ENCODE measurements at places on chromosomes 6 and 20.

DNA sequence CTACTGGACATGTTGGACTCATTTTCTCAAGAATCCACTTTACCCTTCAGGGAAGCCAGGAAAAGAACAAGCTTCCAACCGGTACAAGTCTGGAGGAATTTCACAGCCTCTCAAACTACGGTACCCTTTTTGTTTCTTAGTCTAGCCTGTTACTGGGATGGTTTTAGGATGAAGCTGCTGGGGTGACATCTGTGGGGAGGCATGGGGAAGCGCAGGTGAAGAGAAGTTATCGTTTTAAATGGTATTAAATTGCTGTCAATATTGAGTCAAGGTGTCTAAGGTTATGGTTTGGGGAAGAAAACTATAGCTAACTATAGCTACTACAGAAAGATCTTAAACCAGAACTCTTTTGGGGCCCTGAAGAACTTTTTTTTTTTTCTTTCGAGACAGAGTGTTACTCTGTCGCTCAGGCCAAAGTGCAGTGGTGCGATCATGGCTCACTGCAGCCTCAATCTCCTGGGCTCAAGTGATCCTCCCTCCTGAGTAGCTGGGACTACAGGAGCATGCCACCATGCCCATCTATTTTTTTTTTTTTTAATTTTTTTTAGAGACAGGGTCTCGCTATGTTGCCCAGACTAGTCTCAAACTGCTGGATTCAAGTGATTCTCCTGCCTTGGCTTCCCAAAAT, 128.7 kb downstream of the RIN2 start:
- DNase-seq: no peak

DNA sequence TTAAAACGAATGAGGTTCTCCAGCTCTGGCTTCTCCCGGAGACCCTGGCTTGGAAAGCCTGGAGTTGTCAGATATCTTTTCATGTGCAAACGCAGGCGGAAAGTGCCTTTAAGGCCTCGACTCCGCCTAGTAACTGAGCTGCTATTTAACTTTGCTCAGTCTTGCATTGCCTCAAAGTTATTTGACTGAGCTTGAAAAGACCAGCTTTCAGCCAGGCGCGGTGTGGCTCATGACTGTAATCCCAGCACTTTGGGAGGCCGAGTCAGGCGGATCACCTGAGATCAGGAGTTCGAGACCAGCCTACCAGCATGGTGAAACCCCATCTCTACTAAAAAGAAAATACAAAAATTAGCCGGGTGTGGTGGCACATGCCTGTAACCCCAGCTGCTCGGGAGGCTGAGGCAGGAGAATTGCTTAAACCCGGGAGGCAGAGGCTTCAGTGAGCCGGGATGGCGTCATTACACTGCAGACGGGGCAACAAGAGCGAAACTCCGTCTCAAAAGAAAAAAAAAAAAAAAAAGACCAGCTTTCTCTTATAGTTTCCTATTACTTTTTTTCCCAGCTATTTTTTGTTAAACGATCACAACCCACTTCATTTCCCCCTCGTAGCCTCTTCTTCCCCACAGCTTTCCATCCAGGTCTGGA, 1.9 kb downstream of the GCNT2 start:
- no peak for DNase-seq

DNA sequence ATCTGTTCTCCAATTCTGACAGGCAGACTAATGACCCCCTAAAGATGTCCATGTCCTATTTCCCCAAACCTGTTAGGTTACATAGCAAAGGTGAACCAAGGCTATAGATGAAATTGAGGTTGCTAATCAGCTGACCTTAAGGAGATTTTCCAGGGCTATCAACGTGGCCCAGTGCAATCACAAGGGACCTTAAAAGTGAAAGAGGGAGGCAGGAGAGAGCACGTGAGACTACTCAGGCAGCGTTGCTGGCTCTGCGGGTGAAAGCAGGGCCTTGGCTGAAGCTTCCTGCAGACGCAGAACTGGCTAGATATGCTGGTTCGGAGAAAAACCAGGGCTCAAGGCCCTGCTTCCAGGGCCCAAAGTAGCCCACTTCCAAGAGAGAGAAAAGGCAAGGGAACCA, 78.7 kb downstream of the NCOA7 start:
- no peak for DNase-seq

GRCh38 chr20:47099093-47099492, 204.4 kb downstream of the EYA2 start:
- DNase-seq: no peak

GRCh38 chr6:114718186-114718585, 375.4 kb upstream of the HS3ST5 start:
- no peak for DNase-seq

DNA sequence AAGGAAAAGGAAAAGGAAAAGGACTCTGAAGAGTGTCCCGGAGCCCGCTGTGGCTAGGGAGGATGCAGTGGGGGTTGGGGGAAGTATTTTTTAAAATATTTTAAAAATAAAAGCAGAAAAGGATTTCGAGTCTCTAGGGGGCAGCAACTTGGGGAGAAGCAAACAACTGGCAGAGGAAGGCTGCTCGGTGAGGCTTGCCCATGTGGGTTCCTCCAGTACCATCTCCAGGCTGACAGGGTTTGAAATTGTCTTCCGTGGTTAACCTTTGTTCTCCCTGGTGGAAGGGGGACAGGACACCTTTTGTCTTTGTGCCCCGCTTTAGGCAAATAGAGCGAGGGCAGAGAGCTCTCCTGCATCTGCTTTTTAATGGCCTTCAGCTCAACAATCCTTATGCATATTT, 60.4 kb upstream of the SNX9 start:
- DNase-seq: no peak

- no peak for DNase-seq
These were observed 5.5 kb upstream of the DAAM2 start for GRCh38 chr6:39786649-39787048.

DNA sequence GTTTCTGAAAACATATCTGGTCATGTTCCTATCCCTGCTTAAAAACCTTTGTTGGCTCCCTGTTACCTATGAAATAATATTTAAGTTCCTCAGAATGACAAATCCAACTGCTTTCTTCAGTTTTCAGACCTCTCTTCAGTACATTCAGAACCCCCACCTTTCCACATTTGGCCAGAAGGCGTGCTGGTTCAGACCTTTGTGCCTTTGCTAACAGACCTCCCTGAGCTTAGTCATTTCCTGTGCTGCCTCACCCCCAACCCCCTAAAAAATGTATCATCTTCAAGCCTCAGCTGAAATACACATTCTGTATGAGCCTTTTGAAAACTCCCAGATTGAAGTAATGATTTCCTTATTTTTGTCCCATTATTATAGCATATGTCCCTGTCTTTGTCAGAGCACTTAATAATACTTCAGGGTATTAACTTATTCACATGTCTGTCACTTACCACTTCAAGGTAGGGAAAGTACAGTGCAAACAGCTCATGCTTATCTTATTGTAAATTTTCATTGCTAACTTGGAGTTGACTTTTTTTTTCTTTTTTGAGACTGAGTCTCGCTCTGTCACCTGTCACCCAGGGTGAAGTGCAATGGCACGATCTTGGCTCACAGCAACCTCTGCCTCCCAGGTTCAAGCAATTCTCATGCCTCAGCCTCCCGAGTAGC, 19.7 kb downstream of the FAM217A start:
- DNase-seq: no peak

DNA sequence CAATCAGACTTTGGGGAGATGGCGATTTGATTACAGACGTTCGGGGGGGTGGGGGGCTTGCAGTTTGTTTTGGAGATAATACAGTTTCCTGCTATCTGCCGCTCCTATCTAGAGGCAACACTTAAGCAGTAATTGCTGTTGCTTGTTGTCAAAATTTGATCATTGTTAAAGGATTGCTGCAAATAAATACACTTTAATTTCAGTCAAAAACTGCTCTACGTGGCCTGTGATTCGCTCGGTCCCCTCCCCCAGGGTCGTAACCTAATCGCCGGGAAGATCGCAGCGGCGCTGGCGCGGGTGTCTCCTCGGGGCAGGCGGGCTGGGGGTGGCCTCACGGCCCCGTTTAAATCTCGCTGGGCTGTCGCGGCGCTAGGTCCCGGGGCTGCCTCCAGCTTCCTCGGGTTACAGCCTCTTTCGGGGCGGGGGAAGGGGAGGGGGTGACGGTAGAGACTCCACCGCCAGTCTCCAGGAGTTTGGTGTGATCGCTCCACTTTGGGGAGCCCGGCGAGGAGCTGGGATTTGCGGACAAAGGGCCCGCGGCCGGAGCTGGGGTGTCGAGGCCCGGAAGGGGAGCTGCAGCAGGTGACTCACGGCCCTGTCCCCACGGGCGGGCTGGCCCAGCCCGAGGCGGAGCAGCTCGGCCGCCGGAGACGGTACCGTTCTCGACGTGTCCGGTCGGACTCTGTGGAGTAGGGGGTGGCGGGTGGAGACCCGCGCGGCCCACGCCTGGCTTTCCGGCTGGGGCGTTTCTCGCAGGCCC, 4.2 kb downstream of the FOXC1 start:
- DNase-seq: no peak

- DNase-seq: no peak
These were observed 3.4 kb upstream of the EEF1E1 start for GRCh38 chr6:8105791-8106190.

DNA sequence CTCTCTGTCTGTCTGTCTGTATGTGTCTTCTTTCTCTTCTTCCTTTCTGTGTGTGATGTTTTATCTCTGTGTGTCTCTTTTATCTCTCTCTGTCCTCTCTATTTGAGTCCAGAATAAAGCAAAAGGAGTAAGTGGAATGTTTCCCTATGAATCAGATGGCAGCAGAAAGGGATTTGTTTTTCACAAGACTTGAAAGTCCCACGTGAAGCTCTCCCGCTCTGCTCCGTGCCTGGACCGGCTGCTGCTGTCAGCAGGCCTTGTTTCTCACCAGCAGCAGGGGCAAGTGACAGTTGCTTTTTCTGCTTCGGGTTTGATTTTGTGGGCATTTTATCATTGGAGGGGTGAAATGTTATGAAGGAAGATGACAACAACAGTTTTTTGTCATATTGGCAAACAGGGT, 212.7 kb downstream of the PACRG start:
- no peak for DNase-seq

GRCh38 chr6:7489376-7489775, 52.1 kb upstream of the DSP start:
- no peak for DNase-seq

DNA sequence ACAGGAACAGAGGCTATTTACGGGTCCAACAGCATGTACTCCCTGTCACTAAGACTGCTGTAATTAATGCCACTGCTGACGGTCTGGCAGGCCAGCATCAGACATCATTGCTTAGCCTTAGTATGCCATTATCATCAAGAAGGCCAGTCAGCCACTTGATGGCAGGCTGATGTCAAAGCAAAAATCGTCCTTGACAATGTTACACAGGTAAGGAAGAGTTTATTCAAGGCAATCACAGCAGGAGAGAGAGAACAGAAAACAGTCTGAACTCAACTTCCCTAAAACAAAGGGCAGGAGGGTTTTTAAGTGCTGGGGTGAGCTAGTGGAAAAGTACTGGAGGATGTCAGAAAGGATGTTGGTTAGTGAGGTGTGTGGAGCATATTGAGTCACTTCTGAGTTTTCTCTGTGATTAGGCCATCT, 25.1 kb downstream of the FKBP1C start:
- peak; percentile 0 for DNase-seq

DNA sequence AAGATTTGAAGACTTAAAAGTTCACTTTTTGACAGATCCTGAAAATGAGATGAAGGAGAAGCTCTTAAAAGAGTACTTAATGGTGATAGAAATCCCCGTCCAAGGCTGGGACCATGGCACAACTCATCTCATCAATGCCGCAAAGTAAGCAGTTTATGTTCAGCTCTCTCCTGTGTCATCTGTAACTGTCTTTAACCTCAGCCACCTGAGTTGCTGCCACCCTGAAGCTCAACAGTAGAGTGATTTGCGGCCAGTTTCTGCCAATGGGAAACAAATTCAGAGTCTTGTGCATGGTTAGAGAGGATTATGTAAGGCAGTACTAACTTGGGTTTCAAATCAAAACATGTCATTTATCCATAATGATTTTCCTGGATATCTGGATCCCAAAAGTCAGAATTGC, 10.1 kb downstream of the TNFAIP3 start:
- no peak for DNase-seq

GRCh38 chr6:163513570-163514166, 99.2 kb downstream of the QKI start:
- no peak for DNase-seq

- DNase-seq: no peak
These were observed 357.6 kb upstream of the ID4 start for GRCh38 chr6:19479551-19479950.

DNA sequence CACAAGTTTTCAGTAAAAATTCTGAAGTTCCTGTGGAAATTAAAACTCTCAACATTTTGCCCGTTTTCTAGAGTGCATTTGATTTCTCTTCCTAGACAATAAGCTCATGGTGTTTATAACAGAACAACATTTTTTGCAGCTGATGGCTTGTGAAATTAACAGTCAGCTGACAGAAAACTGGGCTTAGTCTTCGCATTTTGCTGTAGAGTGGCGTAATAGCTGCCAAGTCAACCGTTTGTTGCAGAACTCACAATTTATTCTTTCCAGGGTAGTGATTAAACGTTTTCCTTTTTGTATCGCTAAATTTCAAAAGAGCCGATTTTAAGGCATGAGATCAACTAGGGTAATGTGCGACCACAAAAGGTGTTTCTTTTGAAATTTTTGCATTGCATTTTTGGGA, 1.4 kb downstream of the SPO11 start:
- no peak for DNase-seq

GRCh38 chr6:118580585-118581419, 32.7 kb downstream of the PLN start:
- peak; percentile 20 for DNase-seq

DNA sequence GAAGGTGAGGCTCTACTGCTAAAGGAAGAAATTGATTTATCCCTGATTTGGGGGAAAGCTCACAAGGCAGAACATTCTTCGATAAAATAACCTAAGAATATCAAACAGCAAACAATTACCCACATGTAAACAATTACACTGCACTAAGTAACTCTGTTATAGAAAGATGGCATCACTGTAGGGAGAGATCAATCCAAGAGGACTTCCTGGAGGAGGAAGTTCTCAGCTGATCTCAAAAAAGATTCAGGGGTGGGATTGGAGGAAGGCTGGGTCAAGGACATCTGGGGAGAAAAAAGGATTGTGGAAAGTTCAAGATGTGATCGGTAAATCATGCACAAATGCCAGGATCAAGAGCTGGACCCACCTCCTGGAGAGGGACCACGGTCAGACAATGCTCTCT, 361.0 kb upstream of the SULF2 start:
- no peak for DNase-seq

All from T-helper 1 cell (primary cell).